Anterior cingulate cortex (tissue), 58 donors: ENCODE measurements at places on chromosomes 7 and 10.

GRCh38 chr10:51700228-51700817, 928 bp upstream of the CSTF2T start:
- no peak for DNase-seq

- no peak for DNase-seq
These were observed 187.6 kb upstream of the STK17A start for GRCh38 chr7:43395351-43395750.

- no peak for DNase-seq
These were observed 310.2 kb downstream of the FGFR2 start for GRCh38 chr10:121288011-121288410.

DNA sequence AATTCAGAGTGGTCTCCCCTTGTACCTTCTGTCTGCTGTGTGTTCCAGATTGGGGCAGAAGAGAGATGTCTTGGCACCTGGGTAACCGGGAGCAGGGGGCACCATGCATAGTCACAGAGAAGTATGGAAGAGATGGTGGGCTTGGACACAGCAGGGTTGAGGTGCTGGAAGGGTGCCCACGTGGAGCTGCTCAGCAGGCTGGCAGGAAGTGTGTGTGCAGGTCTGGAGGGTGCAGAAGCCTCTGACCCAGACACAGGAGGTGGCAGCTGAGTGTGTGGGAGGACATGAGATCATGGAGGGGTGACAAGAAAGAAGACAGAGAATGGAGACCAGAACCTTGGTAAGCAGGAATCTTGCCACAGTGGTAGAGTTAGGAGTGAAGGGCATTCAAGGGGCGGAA, 42.3 kb upstream of the DUSP5 start:
- no peak for DNase-seq

DNA sequence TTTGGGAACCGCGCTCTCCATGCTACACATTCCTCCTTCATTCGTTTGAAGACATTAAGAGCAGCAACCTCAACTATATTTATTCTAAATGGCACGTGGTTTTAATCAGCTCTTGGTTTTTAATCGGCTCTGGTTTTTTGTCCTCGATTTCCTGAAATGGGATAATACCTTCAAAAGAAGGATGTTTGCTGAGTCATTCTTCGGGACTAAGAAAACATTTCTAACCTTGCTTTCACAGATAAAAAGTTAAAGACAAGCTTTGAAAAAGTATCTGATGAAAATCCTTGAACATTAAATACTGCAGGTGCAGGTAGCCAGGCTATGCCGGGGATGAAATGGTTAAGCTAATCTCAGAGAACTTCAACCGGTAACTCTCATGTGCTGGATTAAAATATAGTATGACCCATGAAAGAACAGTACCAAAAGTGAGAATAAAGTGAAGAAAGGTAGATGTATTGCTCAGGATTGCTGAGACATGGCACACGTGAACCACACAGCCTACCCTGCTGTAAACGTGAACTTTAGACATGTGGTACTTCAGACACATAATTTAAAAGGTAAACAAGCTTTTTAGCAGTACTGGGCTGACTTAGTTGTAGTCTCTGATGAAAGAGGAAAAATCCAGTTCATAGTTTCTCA, 89.1 kb downstream of the PTPRN2 start:
- no peak for DNase-seq
